AG09319 (cell line): ENCODE measurements at places on chromosomes 1 and 21.

DNA sequence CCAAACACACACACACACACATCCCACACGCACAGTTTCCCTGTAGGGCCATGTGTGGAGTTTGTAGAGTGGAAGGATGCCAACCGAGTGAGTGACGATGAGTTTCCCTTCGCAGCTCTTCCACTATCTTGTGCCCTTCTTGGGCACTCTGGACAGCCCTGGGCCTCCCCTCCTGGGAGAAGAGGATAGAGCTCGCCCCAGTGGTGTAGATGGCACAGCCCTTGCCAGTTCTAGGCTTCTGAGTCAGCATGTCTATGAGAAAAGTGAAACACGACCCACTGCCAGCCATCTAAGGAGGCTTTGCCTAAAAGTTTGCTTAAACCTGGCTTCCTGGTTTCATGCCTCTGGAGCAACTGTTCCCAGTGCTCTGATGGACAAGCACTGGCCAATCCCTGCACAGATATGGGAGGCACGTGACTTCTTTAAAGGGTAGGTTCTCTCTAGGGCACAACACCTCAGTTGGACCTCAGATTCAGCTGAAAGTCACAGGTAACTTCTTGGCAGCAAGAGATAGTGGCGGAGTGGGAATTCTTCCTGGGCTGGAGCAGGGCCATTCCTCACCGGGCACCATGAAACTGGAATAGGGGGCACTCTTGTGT lies 195.9 kb upstream of the GALNT2 start:
- DNase-seq, result no peak

DNA sequence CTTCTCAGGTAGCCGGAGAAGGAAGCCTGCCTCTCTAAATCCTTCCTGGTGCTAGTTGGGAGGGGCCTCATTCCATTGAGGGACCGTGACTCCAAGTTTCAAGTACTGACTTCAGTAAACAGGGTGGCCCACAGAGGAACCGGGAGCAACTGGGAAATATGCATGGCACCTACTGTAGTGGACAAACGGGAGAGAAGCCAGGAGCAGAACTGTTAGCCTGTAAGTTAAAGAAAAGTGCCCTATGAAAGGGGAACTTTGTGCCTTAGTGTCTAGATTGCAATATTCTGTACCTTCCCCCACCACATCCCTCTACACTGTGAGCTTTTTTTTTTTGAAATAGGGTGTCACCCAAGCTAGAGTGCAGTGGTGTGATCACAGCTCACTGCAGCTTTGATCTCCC lies 33.2 kb upstream of the KANK4 start:
- DNase-seq, result no peak

GRCh38 chr1:84740050-84740714 lies 49.9 kb upstream of the SSX2IP start:
- no peak for DNase-seq

DNA sequence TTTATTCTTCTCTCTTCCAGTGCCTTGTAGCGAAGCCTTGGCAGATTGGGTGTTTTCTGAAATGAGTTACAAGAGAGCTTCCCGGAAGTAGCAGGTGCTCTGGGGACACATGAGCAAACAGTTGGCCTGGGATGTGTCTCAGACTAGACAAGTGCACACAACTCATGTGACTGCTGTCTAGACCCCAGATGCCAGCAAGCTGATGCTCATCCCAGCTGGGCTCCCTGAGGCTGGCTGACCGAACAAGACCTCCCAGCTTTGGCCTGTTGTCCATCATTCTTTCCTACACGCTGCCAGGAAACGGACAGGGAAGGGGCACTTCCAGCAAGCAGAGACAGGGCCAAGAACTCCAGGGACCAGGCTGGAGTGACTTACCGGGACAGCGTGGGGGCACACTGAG lies 18.7 kb upstream of the CSF1 start:
- DNase-seq, result no peak

- DNase-seq, result no peak
Observed at GRCh38 chr1:18962121-18962721, 5.7 kb upstream of the IFFO2 start.

GRCh38 chr1:209862391-209863356 lies 34.9 kb downstream of the UTP25 start:
- DNase-seq, result no peak

DNA sequence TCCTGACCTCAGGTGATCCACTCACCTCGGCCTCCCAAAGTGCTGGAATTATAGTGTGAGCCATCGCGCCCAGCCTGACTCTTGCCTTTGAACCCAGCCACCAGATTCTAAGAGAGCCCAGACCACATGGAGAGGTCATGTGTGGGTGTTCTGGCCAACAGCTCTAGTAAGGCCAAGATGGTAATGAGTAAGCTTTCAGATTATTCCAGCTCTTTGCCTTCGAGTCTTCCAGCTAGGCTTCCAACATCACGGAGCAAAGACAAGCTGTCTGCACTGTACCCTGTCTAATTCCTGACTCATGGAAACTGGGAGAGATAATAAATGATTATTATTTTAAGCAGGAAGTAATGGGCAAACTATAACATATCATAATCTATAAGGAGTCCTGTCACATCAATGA lies 14.8 kb upstream of the ZFP69B start:
- no peak for DNase-seq

DNA sequence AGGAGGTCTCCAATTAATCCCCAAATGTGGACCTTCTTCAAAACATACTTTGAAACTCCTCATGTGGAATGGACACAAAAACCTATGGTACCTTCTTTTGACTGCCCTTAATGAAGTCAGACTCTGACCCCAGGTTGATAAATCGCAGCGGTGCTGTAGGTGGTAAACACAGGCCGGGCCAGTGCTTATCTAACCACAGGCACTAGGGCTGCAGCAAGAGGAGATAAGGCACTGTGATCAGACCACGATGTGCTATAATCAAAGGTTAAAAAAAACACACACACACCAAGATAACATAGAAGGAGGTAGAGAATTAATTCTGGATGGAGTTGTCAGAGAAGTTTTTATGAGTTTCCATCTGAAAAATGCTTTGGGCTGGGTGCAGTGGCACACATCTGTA lies 52.3 kb upstream of the SIPA1L2 start:
- no peak for DNase-seq

- no peak for DNase-seq
Observed at GRCh38 chr1:52771384-52771783, 45.1 kb downstream of the ZYG11B start.

- DNase-seq, result no peak
Observed at GRCh38 chr1:21821385-21822019, 9.4 kb downstream of the LDLRAD2 start.

DNA sequence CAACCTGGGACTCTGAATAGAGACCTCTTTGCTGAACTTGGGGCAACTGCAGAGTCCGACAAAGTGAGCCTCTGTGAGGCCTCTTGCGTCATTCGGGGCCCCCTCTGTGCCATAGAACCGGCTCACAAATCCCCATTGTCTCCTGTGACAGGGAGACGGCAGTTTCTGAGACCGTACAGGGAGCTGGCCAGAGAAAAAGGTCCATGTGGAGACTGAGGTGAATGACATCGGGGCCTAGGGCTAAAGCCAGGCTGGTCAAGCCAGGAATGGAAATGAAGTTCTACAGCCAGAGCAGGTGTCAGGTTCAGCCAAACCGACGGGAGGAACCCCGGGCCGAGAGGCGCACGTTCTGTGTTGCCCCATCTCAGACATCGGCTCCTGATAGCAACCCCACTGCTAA lies 37.1 kb upstream of the TRIM67 start:
- no peak for DNase-seq

GRCh38 chr1:12604114-12604874 lies 13.7 kb downstream of the DHRS3 start:
- DNase-seq, result peak; percentile 93

DNA sequence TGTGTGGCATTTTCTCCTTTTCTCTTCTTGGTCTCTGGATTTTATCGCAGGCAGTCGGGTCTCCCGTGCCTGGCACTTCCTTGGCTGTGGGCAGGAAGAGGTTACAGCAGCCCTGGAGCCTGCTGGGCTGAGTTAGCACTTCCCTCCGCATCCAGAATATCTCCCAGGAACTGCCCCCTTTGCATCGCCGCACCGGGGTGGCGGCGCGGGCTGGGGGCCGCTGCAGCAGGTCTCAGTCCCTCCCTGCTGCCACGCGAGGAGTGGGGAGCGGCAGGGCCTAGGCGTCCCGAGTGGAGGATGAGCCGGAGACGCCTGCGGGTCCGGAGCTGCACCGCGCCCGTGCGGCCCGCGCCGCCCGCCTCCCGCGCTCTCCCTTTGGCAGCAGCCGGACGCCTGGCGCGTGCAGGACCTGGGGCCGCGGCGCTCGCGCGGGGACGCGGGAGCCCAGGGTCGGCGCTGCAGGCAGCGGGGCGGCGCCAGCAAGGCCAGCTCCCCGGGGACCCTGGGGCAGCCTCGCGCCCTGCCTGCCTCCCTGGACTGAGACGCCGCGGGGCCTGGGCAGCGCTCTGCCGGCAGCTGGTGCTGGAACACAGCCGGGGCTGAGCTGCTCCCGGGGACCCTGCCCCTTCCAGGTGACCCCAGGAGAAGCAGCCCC lies 192.8 kb downstream of the PRDM2 start:
- no peak for DNase-seq

DNA sequence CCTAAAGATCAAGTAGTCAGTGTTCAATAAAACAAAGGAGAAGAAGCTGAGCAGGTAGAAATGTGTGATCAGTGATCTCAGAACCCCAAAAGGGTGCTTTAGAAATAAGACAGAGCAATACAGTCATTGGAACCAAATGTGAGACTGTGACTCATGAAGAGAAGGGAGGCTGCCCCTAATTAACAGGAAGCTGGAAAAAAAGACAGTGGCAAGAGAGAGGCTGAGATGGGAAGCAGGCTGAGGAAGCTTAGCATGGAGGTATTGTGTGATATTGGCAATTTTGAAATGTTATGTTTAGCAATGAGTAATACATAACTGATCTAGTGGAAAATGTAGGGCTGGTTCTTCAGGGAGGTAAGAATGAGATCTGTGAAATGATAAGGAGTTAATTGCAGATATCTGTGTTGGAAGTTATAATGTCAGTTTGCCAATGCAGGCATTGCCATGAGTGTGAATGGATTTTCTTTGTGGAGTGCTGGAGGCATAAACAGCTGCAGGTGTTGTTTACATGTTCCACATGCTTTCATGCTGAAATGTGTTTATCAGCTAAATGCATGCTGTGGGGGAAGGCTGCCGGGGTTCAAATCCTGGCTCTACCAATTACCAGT lies 90.6 kb upstream of the CACNA1E start:
- no peak for DNase-seq

DNA sequence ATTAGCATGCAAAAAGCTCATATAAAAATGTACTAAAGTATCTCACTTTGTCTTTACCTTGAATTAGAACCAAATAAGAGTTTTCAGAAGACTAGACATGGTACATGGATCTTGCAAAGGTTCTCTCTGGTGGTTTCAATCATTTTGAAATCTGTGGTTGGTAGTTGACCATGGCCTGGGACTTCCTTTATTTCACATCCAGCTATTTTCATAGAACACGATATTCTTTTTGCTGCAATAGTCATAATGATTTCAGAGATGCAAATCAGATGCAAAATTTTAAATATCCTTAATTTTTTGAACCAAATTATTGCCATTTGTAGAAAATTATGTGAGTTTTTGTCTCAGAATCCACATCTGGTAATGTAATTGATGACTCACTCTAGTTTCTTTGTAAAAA lies 375.1 kb upstream of the ZP4 start:
- no peak for DNase-seq

DNA sequence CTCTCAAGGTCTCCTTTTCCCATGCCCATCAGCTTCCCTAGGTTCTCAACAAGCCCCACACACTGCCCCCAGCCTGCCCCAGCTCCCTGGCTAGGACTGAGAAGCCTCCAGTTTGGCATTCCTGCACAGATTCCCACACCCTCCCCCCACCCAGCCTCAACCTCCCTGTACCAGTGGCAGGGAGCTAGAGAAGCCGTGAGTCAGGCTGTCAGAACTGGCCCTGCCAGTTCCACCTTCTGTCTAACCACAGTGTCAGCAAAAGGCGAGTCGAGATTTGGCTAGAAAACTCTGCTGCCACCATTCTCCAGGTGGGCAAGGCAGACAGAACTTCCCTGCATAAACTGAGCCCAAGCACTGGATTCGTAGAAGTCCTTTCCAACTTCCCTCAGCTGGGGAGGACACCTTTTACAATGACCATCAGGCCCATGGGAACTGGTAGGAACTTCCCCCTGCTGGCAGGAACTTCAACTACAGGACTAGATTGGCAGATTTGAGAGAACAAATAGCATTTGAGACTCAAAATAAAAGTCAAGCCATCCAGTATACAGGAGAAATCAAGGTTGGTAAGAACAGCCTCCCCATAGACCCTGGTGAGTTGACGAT lies 31.0 kb downstream of the TNNT2 start:
- DNase-seq, result no peak

- DNase-seq, result no peak
Observed at GRCh38 chr1:59183749-59184317, 113.1 kb upstream of the FGGY start.

DNA sequence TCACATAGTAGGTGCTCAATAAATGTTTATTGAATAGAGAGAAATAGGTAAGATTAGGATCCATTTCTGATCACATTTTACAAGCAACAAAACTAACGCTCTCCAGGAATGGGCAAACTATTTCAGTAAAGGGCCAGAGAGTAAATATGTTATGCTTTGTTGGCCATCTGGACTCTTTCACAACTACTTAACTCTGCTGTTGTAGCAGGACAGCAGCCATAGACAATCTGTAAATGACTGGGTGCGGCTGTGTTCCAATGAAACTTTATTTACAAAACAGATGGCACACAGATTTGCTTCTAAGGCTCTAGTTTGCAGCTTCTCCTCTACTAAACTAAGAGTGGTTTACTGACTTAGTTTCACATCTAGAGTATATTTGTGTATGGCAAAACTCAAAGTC lies 83.0 kb upstream of the BACH1 start:
- DNase-seq, result no peak

DNA sequence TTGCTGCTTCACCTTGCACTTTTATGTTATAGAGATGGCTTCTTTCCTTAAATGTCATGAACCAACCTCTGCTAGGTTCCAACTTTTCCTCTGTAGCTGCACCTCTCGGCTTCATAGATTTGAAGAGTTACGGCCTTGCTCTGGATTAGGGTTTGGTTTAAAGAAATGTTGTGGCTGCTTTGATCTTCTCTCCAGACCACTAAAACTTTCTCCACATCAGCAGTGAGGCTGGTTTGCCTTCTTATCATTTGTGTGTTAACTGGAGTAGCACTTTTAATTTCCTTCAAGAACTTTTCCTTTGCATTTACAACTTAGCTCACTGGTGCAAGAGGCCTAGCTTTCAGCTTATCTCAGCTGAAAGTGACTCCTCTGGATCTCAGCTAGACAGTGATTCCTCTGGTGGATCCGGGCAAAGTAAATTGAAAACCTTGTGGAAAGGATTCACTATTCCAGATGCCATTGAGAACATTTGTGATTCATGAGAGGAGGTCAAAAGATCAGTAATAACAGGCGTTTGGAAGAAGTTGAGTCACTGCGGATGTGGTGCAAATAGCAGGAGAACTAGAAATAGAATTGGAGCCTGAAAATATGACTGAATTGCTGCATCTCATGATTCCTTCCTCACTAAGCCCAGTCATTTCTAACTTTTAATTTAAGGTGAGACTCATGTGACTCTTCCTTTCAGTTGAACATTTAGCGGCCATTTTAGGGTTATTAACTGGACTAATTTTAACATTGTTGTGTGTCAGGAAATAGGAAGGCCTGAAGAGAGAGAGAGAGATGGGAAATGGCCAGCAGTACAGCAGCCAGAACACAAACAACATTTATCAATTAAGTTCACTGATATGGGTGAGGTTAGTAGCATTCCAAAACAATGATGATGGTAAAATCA lies 16.2 kb upstream of the RGS1 start:
- peak; percentile 69 for DNase-seq

- DNase-seq, result no peak
Observed at GRCh38 chr1:41920658-41921057, 1.9 kb upstream of the HIVEP3 start.

- DNase-seq, result no peak
Observed at GRCh38 chr1:234229581-234230387, 143.5 kb upstream of the COA6 start.

- no peak for DNase-seq
Observed at GRCh38 chr1:169943963-169944526, 50.3 kb upstream of the SCYL3 start.
